ENCODE measurements at places on chromosomes 2 and 18.

DNA sequence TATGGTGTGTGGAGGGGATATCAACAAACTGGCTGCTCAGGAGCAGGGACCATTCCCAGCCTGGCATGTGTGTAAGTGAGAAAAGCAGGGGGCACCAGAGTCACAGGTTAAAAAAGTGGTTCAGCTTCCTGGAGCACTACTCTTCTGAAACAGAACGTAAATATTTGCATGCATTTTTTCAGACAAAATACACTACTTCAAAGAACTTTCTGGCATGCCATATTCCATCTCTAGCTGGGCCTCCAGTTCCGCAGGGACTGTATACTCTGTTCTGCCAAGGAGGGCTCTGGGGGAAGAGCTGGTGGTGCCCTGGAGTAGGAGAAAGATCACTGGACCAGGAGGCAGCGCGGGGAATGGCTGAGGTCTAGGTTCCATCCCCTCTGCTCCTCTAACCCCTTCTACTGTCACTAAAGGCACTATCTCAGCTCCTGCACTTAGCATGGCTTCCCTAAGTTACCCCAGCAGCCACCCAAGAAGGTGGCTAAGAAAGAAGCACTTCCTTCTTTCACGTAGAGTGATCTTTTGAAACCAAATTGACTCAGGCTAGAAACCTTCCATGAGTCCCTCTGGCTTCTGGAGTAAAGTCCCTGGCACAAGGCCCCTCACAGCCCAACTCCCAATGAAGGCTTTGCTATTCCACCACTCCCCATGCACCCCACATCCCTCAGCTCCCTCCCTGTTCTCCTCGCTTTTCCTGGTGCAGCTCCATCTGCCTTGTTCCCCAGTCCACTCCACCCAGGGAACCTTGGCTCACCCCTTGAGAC lies 57.6 kb upstream of the CABLES1 start:
- DNase-seq: no peak

GRCh38 chr2:218284106-218284811 lies 8.0 kb downstream of the TMBIM1 start:
- DNase-seq: no peak

- no peak for DNase-seq
Measured at GRCh38 chr18:7778181-7778580, 211.1 kb downstream of the PTPRM start.

DNA sequence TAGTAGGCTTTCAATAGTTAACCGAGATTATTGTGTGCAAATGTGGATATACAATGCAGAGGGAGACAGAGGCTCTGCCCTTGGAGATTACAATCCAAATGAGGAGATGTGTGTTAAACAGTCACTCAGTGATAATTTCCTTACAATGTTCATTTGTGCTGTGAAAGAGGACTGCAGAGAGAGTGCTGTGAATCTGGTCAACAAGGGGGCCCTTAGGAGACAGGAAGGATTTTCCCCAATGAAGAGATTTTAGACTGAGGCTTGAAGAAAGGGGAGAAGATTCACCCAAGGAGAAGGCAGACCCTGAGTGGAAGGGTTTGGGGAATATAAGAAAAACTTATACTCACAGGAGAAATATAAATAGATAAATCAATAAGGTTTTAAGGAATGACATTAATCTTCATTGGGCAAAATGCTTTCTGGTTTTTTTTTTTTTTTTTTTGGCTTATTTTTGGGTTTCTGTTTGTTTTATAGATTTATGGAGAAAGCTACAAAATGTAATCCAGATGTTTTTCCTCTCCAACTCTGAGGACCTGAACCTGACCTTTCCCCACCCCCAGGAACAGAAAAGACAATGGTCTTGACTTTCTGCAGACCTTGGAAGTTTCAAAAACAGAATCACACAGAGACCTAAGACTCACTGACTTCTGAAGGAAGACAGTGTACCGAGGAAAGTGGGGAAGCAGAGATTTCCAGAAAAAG lies 151.3 kb upstream of the SERPINE2 start:
- no peak for DNase-seq

DNA sequence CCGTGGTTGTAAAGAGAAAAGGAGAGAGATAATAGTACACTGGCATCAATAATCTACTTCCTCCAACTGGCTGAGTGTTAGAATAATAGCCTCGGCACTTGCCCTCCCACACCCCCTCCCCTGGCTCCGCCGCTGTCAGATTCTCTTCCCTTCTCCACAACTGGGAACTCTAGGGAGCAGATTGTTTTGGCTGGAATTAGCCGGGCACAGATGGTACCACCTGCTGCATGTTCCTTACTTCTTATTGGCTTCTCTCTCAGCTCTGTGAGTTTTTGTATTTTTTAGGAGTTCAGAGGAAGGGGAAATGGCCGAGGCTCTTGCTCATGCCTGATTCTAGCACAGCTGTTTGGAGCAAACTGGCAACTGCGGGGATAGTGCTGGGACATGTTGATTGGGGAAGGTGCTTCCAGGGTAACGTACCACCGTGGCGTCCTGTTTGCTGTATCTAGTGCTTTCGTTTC lies 140.0 kb downstream of the ZEB2 start:
- DNase-seq: no peak

DNA sequence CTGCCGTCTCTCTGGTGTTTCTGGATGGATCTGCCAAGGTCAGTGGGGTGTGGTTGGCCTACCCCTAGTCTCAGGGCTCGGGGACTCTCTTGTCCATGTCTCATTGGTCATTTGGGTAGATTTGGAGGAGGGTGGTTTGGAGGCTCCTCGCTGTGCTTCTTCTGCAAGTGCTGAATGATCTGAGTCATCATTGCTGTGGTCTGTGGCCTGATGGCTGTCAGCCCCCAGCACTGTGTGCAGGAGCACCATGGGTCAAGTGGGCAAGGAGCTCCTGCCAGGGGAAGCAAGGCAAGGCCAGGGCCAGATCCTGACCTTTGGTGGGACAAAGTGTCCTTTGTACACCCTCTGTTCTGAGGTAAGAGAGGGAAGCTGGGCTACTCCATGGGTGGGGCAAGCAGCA lies 221.8 kb downstream of the FHOD3 start:
- no peak for DNase-seq

DNA sequence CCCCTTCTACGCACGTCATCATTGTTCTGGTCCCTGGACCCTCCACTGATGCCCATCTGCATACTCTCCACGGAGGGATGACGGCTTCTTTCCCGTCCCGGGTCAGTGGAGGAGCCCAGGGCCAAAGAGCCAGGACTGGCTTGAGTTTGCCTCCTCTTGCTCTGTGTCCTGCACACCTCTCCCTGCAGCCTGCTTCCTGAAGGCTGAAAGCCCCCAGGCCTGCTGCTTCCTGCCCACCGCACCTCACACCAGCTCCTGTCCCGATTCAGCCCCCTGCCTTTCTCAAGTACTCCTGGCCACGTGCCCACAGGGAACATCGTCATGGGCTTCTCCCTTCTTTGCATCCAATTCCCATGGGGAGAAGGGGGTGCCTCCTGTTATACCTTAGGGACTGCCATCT lies 7.1 kb downstream of the ADCY3 start:
- no peak for DNase-seq

Measured in SHP77 (cell line).